ENCODE measurements at places on chromosomes 5 and 9.

- DNase-seq = no peak
Measured at GRCh38 chr5:66615136-66615535, 18.9 kb downstream of the MAST4 start.

- peak; percentile 23 for DNase-seq
Measured at GRCh38 chr5:123720955-123721354, 209.0 kb downstream of the CSNK1G3 start.

DNA sequence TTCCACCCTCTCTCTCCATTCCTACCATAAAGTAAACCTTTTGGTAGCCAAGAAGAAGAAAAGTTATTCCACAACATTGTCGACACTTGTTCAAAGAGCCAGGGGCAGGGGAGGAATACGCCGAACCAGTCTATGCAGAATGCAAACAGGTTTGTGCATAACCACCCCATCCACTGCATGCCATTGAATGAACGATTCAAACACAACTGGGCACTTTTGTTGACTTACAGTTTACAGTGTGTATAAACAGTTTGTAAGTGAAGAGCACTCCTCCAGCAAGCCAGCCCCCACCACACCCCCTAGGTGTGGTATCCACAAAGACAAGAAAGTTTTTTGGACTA lies 6.8 kb upstream of the S1PR3 start:
- DNase-seq = peak; percentile 75

- no peak for DNase-seq
Measured at GRCh38 chr9:27303219-27303618, 6.3 kb upstream of the EQTN start.

GRCh38 chr5:152170350-152170749 lies 234.7 kb downstream of the NMUR2 start:
- no peak for DNase-seq

DNA sequence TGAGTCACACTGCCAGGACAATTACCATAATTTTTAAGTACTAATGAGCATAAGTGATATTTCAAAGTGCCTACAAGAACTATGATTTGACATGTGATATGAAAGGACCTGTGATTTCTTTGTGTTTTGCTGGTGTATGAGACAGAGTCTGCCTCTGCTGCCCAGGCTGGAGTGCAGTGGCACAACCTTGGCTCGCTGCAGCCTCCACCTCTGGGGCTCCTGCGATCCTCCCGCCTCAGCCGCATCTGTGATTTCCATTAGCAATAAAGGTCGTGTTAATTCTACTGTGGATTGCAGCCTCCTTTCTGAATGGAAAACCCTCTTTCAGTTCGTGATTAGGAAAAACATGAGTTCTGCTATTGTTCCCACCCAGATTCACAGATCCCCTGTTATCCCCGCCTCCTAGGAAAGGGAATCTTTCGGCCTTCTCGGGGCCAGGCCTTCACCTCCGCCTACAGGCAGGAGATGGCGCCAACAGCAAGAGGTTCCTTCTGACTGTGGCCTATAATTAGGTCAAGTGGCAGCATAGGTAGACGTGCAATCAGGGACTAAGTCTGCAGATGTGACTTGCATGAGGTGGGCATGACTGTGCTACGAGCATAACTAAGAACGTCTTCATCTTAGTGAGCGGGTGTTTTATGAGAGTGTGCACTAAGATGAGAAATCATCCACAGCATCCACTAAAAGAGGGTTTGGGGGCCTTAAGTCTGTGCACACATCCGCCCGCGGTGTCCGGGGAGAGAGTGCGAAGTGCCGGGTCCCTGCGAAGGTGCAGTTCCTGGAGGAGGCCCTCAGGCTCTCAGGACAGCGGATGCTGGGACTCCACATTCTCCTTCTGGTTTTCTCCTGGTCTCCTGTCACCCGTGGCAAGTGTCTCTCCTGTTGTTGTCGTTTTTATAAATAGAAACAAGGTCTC lies 23.1 kb downstream of the TRIM7 start:
- DNase-seq = peak; percentile 66

DNA sequence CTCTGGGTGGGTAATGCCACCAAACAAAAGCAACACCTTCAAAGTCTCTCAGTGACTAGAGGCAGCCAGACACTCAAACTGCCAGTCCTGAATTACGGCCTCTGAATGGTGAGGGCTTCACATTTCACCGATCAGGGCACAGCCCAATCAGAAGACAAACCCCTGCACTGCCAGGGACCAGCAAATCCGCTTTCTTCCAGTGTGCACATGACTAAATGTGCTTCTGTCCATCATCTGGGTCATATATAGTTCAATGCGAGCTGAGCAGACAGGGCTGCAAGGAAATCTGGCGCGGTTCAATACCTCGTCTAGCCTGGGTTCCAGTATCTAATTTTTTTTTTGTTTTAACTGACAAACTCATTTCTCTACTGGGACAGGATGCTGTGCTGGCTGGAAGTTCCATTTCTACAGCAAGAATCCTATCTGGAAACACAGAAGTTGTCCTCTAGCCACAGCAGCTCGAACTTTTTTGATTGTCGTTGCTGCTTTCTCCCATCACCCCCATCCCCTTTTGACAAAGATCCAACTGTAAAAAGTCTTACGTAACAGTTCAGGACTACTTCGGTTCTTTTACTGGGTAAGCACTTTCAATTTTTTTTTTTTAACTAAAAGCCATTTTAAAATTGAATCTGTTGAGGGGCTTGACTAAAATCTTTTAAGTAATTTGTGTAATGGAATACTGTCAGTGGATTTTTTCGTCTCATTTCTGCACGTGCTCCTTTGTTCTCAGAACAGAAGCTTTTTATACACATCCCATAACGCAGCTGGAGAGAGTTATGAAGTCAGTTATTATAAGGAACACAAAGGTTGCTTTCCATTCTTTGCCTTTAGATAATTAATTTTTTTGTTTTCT lies 112.7 kb downstream of the NR6A1 start:
- DNase-seq = peak; percentile 90

GRCh38 chr9:23611869-23612268 lies 214.2 kb downstream of the ELAVL2 start:
- DNase-seq = peak; percentile 38

DNA sequence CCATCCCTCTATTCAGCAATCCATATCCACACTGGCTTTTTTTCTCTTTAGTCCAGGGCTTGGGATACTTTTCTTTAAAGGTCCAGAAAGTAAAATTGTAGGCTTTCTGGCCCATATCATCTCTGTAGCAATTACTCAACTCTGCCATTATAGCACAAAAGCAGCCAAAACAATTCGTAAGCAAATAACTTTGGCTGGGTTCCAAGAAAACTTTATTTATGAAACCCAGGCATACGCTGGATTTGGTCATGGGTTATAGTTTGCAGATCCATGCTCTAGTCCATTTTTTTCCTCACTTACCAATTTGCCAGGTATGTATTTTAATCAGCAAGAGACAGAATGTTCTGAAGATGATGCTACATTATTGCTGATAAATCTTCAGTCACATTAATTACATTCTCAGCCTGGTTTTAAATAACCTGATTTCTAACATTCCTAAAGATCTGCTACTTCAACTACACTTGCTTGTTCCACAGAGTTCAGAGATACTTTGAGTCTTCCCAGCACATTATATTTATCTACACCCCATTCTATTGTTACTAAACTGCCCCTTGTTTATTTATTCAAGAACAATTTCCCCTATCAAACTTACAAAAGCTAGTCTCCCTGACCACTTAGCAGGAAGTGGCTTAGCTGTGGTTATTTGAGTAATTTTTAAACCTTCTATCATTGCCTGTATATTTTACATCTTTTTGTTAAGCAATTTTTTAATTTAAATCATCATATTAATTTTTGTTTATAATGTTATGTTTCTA lies 161.0 kb downstream of the ISL1 start:
- DNase-seq = peak; percentile 7

- no peak for DNase-seq
Measured at GRCh38 chr5:59185757-59186385, 603.0 kb downstream of the RAB3C start.

- no peak for DNase-seq
Measured at GRCh38 chr5:135871268-135871915, 24.2 kb downstream of the IL9 start.

DNA sequence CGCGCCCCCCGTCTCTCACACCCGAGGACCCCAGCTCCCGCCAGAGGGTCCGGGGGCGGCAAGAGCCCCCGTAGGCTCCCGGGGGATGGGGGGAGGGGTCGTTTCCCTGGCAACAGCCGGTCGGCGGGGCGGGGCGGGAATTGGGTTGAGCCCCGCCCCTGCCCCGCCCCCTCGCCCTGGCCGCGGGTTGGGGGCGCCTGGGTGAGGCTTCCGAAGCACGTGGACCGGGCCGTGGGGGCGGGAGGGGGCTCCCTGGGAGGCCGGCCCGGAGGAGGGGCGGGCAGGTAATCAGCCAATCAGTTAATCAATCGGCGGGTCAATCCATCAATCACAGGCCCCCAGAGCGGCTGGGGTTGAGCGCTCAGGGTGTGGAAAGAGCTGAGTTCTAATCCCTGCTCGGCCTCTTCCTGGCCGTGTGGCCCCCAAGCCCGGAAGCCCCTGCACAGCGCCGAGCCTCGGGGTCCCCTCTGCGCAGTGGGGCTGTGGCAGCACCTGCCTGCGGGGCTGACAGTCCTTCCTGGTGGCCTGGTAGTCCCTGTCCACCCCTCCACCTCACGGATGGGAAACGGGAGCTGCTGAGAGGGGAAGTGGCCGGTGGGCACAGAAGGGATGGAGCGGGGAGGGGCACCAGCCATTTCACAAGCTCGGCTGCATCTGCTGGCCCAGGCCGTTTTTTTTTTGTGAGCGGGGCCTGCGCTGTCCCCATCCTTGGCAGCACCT lies 174.2 kb upstream of the IER5L start:
- no peak for DNase-seq

GRCh38 chr5:138160706-138161105 lies 17.7 kb downstream of the BRD8 start:
- no peak for DNase-seq
